Left lung (tissue), 14 donors: ENCODE measurements at places on chromosomes 5 and 9. TPM values are rescaled to one million over a fixed set of nuclear protein-coding genes. Genes with fewer than 3 reads are reported as not detected.

GRCh38 chr9:82600536-82601292 lies 462.2 kb downstream of the RASEF start:
- no peak overlapping the region for H3K4me3 ChIP-seq
- no peaks in the 10 kb centered on the region for H3K27me3 ChIP-seq
- H3K36me3 ChIP-seq = no peaks in the 10 kb centered on the region
- H3K4me1 ChIP-seq = no peaks in the 10 kb centered on the region

GRCh38 chr9:2816476-2817141 lies 27.3 kb downstream of the PUM3 start:
- no peak overlapping the region for H3K4me3 ChIP-seq
- H3K27me3 ChIP-seq = no peaks in the 10 kb centered on the region
- DNase-seq = peak; percentile 75
- H3K27ac ChIP-seq = peak overlapping the region; percentile 91

GRCh38 chr9:91682806-91683205 lies 259.2 kb upstream of the NFIL3 start:
- no peaks in the 10 kb centered on the region for H3K36me3 ChIP-seq
- H3K4me3 ChIP-seq = no peak overlapping the region
- H3K27ac ChIP-seq = no peak overlapping the region
- DNase-seq = no peak

IL17B gene
- not detected for total RNA-seq

IQGAP2 gene
- 29.1 TPM for total RNA-seq

CCNO gene
- total RNA-seq = 0.23 TPM

DNA sequence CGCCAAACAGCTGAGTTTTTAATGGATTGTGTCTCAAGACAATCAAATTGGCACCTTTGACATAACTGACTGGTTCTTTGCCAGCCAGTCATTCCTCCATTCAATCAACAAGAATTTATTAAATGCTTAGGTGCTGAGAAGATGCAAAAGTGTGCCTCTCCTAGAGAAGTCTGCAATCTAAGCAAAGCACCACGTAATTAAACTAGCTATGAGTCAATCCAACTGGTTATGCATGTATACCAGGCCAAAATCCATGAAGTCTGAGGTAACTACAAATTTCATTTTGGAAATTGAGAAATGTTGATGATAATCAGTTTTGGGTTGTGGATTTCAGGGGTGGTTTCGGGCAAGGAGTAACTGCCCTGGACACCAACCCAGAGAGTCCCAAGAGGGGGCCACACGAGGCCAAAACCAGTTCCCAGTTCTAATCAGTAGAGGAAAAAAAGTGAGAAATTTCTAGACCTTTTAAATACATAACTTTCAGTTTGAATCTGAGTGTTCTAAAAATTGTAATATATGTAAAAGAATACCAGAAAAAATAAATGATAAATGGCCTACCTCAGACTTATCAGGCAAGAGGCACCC lies 92.6 kb downstream of the EFNA5 start:
- H3K27me3 ChIP-seq = no peaks in the 10 kb centered on the region
- no peaks in the 10 kb centered on the region for H3K4me1 ChIP-seq
- DNase-seq = no peak
- H3K4me3 ChIP-seq = no peak overlapping the region
- H3K36me3 ChIP-seq = no peaks in the 10 kb centered on the region

GRCh38 chr5:124398460-124398859 lies 348.0 kb downstream of the ZNF608 start:
- no peaks in the 10 kb centered on the region for H3K27me3 ChIP-seq
- no peak overlapping the region for H3K4me3 ChIP-seq
- no peak overlapping the region for H3K27ac ChIP-seq
- no peak for DNase-seq
- H3K4me1 ChIP-seq = peaks cover 3% of the 10 kb centered on the region

- H3K27ac ChIP-seq = no peak overlapping the region
- no peaks in the 10 kb centered on the region for H3K4me1 ChIP-seq
- no peak overlapping the region for H3K4me3 ChIP-seq
- no peaks in the 10 kb centered on the region for H3K27me3 ChIP-seq
- no peaks in the 10 kb centered on the region for H3K36me3 ChIP-seq
These were observed 1078.3 kb upstream of the SEMA6A start for GRCh38 chr5:117652958-117653280.

INSL6 gene
- not detected for total RNA-seq

NRG2 gene
- total RNA-seq = 0.68 TPM

DNA sequence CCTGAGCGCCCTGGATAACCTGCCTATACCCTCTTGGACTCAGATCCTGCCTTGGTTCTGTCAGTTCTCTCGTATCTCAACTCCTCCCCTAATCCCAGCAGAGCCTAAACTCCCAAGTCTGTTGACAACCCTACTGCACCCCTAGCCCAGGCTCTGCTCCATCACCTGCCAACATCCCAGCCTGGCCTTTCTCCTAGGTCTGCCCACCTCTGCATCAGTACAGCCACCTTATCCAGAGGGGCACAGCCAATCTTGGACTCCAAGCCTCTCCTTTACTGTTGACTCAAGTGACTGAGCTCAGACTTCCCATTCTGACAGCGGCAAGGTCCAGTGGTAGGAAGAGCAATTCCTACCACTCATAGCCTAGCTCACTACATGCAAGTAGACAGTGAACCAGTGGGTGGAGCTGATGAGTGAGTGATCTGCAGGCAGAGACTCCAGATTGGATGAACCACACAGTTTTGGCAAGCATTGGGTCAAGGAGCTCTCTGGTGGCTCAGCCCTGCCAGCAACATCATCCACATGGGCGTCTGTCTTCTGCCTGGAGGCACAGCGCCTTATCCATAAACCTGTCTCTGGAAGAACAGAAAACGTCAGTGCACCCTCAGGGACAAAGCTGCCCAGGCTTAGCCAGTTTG lies 26.5 kb downstream of the TRMO start:
- no peak for DNase-seq
- H3K4me1 ChIP-seq = no peaks in the 10 kb centered on the region
- H3K4me3 ChIP-seq = no peak overlapping the region
- no peaks in the 10 kb centered on the region for H3K27me3 ChIP-seq

DNA sequence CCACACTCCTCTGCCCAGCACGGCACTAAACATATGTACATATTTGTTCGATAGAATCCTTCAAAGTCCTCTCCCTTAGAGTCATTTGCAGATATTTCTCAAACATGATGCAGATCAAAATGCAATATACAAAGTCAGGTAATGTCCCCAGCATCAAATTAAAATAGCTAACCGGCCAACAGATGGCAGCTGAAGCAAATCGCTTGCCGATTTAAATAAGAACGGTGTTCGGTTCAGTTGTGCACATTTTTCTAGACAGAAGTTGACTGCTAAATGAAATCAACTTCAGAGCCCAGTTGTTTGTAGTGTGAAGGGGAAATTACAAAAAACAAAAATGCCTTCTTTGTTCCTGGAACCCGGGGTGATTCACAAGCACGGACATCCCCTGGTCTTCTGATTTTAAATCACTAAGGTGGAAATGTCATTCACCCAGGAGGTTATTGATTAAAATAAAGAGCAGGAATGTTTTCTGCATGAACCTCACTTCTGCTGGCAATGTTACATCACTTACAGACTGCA lies 219.2 kb downstream of the EBF1 start:
- DNase-seq = no peak
- H3K27me3 ChIP-seq = no peaks in the 10 kb centered on the region
- no peaks in the 10 kb centered on the region for H3K36me3 ChIP-seq
- no peak overlapping the region for H3K4me3 ChIP-seq
- no peak overlapping the region for H3K27ac ChIP-seq
- H3K4me1 ChIP-seq = peaks cover under 1% of the 10 kb centered on the region

EGFLAM gene
- total RNA-seq = 2.6 TPM

LCN9 gene
- total RNA-seq = not detected

- no peaks in the 10 kb centered on the region for H3K27me3 ChIP-seq
- H3K4me1 ChIP-seq = no peaks in the 10 kb centered on the region
- no peak for DNase-seq
- H3K4me3 ChIP-seq = no peak overlapping the region
- H3K36me3 ChIP-seq = no peaks in the 10 kb centered on the region
These were observed 483.4 kb downstream of the SPATA31A7 start for GRCh38 chr9:61673247-61673646.

GRCh38 chr5:175878544-175879438 lies 7.4 kb downstream of the CPLX2 start:
- no peak overlapping the region for H3K27ac ChIP-seq
- DNase-seq = no peak
- H3K4me1 ChIP-seq = no peaks in the 10 kb centered on the region
- no peaks in the 10 kb centered on the region for H3K36me3 ChIP-seq
- H3K27me3 ChIP-seq = peaks cover 2% of the 10 kb centered on the region
- no peak overlapping the region for H3K4me3 ChIP-seq

DNA sequence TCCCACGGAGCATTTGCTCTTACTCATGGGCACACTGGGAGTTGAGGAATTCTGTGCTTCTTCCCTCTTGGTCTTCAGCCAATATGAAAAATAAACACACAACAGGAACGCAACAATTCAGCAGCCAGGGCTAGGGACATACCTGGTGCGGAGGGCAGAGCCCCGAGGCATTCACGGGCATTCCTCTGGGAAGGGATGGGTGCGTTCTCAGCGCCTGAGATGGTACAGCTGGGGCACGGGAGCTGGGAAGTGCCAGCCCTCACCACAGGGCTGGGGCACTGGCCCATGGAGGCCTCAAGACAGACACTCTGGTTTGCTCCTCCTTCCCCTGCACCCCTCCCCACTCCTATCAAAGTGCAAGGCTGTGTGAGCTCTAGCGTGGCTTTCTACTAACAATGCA lies 2.1 kb downstream of the SLC6A3 start:
- no peak overlapping the region for H3K27ac ChIP-seq
- H3K4me1 ChIP-seq = peaks cover 15% of the 10 kb centered on the region
- DNase-seq = no peak
- no peaks in the 10 kb centered on the region for H3K36me3 ChIP-seq

SPAAR gene
- total RNA-seq = 5.4 TPM

DNA sequence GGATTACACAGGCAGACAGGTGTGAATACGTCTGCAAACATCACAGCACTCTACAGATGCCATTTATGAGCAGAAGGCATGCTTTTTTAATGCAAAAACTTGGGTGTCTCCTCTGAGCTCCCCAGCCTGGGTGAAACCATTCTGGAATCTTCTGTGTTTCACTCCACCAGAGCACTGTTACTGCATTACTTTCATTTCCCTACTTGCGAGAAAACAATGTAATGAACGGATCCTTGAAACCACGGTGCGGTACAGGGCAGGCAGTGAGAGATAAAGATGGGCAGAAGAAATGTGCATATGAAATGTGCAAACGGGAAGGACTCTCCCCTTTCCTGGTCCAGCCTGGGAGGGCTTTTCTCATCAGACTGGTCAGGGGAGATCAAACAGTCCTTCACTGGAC lies 584.3 kb upstream of the KLF4 start:
- no peaks in the 10 kb centered on the region for H3K36me3 ChIP-seq
- DNase-seq = no peak
- no peak overlapping the region for H3K27ac ChIP-seq
- no peaks in the 10 kb centered on the region for H3K4me1 ChIP-seq
- H3K4me3 ChIP-seq = no peak overlapping the region

MYO10 gene
- 32.6 TPM for total RNA-seq

GRCh38 chr5:944992-945685 lies 52.5 kb downstream of the TRIP13 start:
- H3K27ac ChIP-seq = no peak overlapping the region
- no peak for DNase-seq
- no peaks in the 10 kb centered on the region for H3K4me1 ChIP-seq
- no peaks in the 10 kb centered on the region for H3K27me3 ChIP-seq
- no peak overlapping the region for H3K4me3 ChIP-seq
- H3K36me3 ChIP-seq = no peaks in the 10 kb centered on the region

DNA sequence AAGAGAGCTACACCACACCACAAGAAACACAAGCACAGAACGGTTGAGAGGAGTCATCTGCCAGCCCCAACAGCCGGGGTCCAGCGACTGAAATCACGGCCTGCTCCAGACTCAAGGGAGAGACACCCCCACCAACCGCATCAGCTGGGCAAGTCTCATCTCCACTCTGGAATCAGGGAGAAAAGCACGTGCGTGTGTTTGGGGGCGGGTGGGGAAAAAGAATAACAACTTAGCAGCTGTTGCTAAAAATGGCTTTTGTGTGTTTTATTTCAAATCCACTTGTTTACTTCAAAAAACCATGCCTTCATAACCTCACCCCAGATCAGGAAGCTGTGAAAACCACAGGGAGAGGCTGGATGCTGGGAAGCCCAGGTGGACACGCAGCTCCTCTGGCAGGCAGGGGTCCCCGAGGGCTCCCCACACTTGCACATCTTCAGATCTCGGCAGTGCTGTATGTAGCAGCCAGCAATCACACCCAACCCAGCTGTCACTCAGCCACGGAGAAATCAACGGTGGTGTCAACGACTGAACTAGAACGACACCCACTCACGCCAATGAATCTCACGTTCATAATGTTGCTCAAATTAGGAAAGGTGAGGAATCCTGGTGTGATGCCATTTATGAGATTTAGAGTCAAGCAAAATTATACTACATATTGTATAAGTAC lies 19.0 kb downstream of the PNPLA7 start:
- no peak for DNase-seq
- H3K27ac ChIP-seq = no peak overlapping the region
- no peak overlapping the region for H3K4me3 ChIP-seq
- H3K36me3 ChIP-seq = no peaks in the 10 kb centered on the region

DNA sequence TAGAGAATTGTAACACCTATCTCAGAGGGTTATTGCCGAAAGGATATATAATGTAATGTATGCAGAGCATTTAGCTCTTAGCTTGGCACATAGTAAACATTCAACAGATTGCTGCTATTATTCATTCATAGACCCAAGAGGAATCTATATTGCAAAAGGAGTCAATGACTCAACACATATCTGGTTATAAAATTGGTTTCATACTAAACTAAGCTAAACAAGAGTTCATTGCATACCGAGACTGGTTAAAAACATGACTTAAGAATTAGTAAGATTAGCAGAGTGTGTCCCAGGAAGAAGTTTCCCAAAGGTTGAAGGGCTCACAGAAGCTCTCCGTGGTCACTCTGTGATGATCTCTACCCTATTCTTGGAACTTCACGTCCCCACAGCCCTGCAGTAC lies 339.6 kb upstream of the CCNH start:
- H3K4me1 ChIP-seq = no peaks in the 10 kb centered on the region
- no peak for DNase-seq
- H3K27ac ChIP-seq = no peak overlapping the region
- H3K36me3 ChIP-seq = no peaks in the 10 kb centered on the region

DNA sequence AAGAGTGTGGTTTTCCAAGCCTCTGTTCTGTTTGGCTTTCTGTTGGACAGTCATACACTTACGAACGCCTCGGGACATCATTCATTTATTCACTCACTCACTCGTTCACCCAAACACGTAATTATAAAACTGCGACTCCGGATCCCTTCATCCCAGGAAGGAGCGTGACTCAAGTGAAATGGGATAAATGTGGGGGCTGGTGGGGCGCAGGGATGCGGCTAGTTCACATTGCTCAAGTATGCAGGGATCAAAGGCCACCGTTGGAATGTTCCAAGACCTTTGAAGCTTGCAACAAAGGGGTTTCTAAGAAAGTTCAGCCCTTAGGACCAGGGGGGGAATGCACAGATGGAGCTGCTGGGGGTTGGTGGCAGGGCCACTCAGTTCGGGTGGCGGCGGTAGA lies 64.2 kb downstream of the CFAP77 start:
- H3K4me3 ChIP-seq = no peak overlapping the region
- H3K4me1 ChIP-seq = no peaks in the 10 kb centered on the region
- peaks cover 33% of the 10 kb centered on the region for H3K27me3 ChIP-seq
- H3K36me3 ChIP-seq = no peaks in the 10 kb centered on the region
- no peak for DNase-seq
- H3K27ac ChIP-seq = no peak overlapping the region

MSANTD3 gene
- total RNA-seq = 30.7 TPM

SPINK13 gene
- total RNA-seq = not detected
